ENCODE measurements at places on chromosomes 1 and 21.

GRCh38 chr1:23035823-23036452 lies 16.7 kb downstream of the KDM1A start:
- peaks cover 15% of the 10 kb centered on the region for H3K36me3 ChIP-seq
- H3K4me1 ChIP-seq = peaks cover 7% of the 10 kb centered on the region
- H3K4me3 ChIP-seq = no peak overlapping the region
- H3K27me3 ChIP-seq = no peaks in the 10 kb centered on the region

DNA sequence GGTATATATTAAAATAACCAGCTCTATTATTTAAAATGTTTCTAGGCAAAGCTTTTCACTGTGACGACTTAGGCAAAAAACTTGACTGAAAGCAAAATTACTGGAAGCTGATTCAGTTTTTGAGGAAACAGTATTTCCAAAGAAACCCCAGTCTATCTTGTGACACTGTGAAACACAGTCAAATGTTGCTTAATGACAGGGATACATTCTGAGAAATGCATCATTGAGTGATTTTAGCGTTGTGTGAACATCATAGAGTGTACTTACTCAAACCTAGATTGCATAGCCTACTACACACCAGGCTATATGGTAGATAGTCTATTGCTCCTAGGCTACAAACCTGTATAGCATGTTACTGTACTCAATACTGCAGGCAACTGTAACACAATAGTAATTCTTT lies 116.9 kb upstream of the KCNK1 start:
- no peak for DNase-seq
- H3K27me3 ChIP-seq = no peaks in the 10 kb centered on the region
- no peaks in the 10 kb centered on the region for H3K4me1 ChIP-seq
- no peak overlapping the region for H3K27ac ChIP-seq

DNA sequence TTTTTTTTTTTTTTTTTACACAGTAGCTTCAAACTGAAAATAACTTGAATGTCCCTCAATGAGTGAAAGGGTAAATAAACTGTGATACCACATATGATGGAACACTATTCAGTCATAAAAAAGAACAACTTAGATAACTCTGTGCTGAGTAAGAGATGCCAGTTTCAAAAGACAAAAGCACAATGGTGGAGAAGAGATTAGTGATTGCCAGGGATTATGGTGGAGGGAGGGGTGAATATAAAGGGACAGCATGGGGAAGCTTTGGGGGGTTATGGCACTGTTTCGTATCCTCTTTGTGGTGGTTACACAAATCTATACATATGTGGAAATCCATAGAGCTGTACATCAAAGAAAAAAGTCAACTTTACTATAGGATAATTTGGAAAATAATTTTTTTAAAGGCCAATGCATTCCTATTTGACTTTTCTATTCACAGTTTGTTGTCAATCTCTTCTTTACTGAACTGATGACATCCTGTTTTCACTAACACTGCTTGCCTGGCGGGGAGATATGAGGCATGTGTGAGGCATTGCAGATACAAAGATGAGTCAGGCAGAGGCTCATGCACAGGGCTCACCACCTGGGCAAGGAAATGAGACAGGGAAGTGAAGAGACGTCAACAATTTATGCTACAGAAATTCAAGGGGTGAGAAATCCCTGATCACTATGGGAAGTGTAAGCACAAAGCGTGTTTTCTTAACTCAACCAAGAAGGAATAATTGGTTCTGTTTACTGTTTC lies 302.7 kb downstream of the DUSP10 start:
- H3K27me3 ChIP-seq = no peaks in the 10 kb centered on the region
- H3K36me3 ChIP-seq = no peaks in the 10 kb centered on the region
- no peaks in the 10 kb centered on the region for H3K4me1 ChIP-seq
- no peak for DNase-seq

- H3K4me1 ChIP-seq = peaks cover 4% of the 10 kb centered on the region
- DNase-seq = no peak
- H3K27me3 ChIP-seq = no peaks in the 10 kb centered on the region
- no peaks in the 10 kb centered on the region for H3K36me3 ChIP-seq
Observed at GRCh38 chr1:171600862-171601261, 21.2 kb upstream of the MYOCOS start.

DNA sequence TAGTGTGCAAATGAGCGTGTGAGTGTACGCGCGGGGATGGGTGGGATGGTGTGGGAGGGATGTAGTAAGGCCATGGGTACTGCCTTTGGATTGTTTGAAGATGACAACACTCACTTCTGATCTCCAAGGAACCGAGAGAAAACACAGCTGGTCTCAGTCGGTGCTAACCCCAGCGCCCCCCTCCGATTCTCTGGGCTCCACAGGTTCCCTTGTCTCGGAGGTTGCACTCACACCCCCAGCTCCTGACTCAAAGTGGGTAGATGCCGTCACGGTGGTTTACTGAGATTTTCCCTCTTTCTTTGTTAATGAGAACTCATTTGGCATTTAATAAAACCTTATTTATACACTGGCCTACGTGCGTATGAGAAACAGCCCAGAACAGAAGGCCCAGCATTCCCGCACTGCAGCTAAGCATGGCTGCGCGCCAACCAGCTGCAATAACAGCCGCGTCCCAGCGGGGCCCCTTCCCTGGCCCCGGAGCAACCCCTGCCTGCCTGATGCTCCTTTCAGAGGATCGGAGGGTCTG lies 25.8 kb downstream of the ABCA4 start:
- H3K27ac ChIP-seq = no peak overlapping the region
- H3K4me3 ChIP-seq = no peak overlapping the region
- H3K36me3 ChIP-seq = no peaks in the 10 kb centered on the region
- no peaks in the 10 kb centered on the region for H3K27me3 ChIP-seq
- no peak for DNase-seq
- peaks cover 18% of the 10 kb centered on the region for H3K4me1 ChIP-seq

GRCh38 chr1:178060789-178061556 lies 32.9 kb upstream of the RASAL2 start:
- peak; percentile 59 for DNase-seq
- H3K4me3 ChIP-seq = peak overlapping the region; percentile 64
- H3K27me3 ChIP-seq = 0 out of 2 replicates have a peak, but pooled peaks cover 2% of the 10 kb centered on the region
- H3K27ac ChIP-seq = peak overlapping the region; percentile 68
- H3K36me3 ChIP-seq = no peaks in the 10 kb centered on the region
- H3K4me1 ChIP-seq = peaks cover 16% of the 10 kb centered on the region

- H3K36me3 ChIP-seq = no peaks in the 10 kb centered on the region
- no peaks in the 10 kb centered on the region for H3K27me3 ChIP-seq
- H3K4me1 ChIP-seq = no peaks in the 10 kb centered on the region
- no peak overlapping the region for H3K4me3 ChIP-seq
- no peak for DNase-seq
Observed at GRCh38 chr1:158564608-158565007, 5.8 kb downstream of the OR6P1 start.

DNA sequence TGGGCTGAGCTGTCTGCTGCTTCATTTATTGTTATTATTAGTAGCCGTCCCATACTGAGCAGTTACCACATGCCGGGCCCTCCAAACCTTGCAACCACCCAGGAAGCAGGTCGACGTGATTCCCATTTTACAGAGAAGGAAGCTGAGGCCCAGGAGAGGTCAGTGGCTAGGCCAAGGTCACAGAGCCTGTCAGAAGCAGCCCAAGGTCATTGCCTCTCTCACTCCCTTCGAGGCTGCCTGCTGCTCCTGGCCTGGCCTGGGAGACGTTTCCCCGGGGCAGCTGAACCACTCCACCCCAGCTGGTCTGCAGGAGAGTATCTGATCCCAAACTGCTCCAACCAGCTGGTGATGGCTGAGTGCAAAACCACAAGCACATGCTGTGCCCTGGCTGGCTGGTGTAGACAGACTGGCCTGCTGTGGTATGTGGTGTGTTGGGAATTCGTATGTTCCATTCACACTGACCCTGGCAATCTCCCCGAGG lies 6.5 kb downstream of the PADI4 start:
- peaks cover 4% of the 10 kb centered on the region for H3K4me1 ChIP-seq
- no peaks in the 10 kb centered on the region for H3K36me3 ChIP-seq
- H3K4me3 ChIP-seq = no peak overlapping the region
- no peak overlapping the region for H3K27ac ChIP-seq
- DNase-seq = no peak

DNA sequence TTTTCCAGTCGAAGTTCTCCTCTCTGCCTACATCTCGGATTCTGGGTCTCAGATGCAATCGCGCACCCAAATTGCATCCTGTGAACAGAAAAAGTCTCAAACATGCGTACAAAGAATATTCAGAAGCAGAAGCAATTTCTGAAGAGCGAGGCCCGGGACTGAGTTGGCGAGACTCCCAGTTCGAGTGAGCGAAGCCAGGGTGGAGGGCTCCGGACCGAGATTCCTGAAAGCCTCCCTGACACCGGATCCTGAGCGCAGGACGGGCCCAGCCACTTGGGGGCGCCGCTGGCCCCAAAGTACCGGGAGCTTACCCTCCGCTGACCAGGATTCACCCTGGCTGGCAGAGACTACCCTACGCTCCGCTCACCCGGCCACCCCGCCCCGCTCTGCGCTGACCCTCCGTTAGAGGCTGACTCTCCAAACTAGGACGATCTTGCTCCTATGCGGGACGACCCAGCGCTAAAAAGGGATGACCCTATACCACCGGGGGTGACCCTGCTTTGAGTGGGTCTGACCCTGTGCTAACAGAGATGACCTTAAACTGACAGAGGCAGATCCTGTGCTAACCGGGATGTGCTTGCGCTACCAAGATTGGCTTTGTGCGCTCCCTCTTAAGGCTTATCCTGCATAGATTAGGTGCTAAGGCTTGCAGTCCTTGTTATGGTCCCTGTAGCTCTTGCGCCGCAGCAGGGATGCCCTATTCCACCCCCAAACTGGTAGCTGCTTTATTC lies 12.1 kb downstream of the FOXD2 start:
- no peak overlapping the region for H3K27ac ChIP-seq
- H3K36me3 ChIP-seq = no peaks in the 10 kb centered on the region
- H3K4me3 ChIP-seq = no peak overlapping the region
- H3K27me3 ChIP-seq = peaks cover 64% of the 10 kb centered on the region
- peak; percentile 84 for DNase-seq
- peaks cover 6% of the 10 kb centered on the region for H3K4me1 ChIP-seq

DNA sequence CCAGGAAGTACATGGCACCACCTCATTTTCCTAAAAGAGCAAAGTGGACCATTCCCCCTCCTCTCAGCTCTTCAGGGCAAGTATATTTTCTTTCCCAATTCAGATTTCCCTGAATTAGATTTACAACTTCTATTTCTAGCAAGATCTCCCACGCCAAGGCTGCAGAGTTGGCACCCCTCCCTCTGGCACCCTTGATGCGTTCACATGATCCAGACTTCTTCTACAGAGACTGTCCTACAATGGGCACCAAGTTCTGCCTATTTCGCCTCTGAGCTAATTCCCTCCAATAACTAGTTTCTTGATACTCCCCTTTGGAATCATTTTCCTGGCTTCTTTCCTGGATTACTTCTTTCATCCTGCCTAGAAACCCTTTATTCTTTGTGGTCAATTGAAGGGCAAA lies 122.0 kb downstream of the CDC7 start:
- H3K36me3 ChIP-seq = peaks cover 4% of the 10 kb centered on the region
- no peaks in the 10 kb centered on the region for H3K4me1 ChIP-seq
- DNase-seq = no peak
- no peak overlapping the region for H3K27ac ChIP-seq

- no peak overlapping the region for H3K27ac ChIP-seq
- no peak for DNase-seq
- no peaks in the 10 kb centered on the region for H3K27me3 ChIP-seq
- no peak overlapping the region for H3K4me3 ChIP-seq
- H3K4me1 ChIP-seq = no peaks in the 10 kb centered on the region
- no peaks in the 10 kb centered on the region for H3K36me3 ChIP-seq
Observed at GRCh38 chr1:55412060-55412459, 196.9 kb upstream of the USP24 start.

GRCh38 chr1:46595127-46595526 lies 8.9 kb downstream of the MKNK1 start:
- H3K27ac ChIP-seq = no peak overlapping the region
- H3K27me3 ChIP-seq = no peaks in the 10 kb centered on the region
- H3K4me3 ChIP-seq = no peak overlapping the region
- no peaks in the 10 kb centered on the region for H3K36me3 ChIP-seq
- no peaks in the 10 kb centered on the region for H3K4me1 ChIP-seq

GRCh38 chr1:3417934-3418333 lies 36.5 kb upstream of the ARHGEF16 start:
- H3K4me3 ChIP-seq = no peak overlapping the region
- H3K36me3 ChIP-seq = peaks cover 9% of the 10 kb centered on the region
- H3K27ac ChIP-seq = no peak overlapping the region

DNA sequence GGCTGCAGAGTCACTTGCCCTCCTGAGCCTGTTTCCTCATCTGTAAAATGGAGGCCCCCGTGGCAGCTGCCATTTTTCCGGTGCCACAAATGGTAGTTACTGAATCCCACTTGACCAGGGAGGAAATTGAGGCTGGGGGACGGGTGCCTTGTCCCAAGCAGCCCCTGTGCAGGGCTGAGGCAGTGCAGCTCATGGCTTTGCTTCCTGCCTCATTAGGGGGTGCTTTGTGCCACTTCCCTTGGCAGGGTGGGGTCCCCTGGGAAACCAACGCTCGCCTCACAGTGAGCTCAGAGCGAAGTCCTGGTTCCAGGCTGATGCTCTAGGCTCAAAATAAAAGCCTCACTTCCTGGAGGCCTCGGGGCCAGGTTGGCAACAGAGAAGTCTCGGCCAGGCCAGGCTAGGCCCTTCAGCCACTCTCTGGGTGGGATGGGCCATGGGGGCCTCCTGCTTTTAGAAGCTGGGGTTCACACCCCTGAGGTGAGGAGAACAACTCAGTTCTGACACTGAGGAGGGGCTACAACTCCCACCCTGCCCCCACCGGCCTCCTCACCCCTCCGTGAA lies 6.8 kb downstream of the LAPTM5 start:
- no peak overlapping the region for H3K4me3 ChIP-seq
- DNase-seq = no peak
- H3K27ac ChIP-seq = no peak overlapping the region
- no peaks in the 10 kb centered on the region for H3K36me3 ChIP-seq

GRCh38 chr1:36851087-36851486 lies 183.2 kb downstream of the GRIK3 start:
- H3K4me3 ChIP-seq = no peak overlapping the region
- no peak overlapping the region for H3K27ac ChIP-seq
- no peak for DNase-seq
- no peaks in the 10 kb centered on the region for H3K36me3 ChIP-seq
- H3K27me3 ChIP-seq = no peaks in the 10 kb centered on the region
- H3K4me1 ChIP-seq = peaks cover 8% of the 10 kb centered on the region

GRCh38 chr1:246631426-246631825 lies 65.2 kb downstream of the CNST start:
- no peak overlapping the region for H3K4me3 ChIP-seq
- H3K27me3 ChIP-seq = no peaks in the 10 kb centered on the region
- DNase-seq = no peak
- no peaks in the 10 kb centered on the region for H3K4me1 ChIP-seq

GRCh38 chr1:55167224-55167871 lies 47.8 kb downstream of the USP24 start:
- H3K4me1 ChIP-seq = peaks cover 4% of the 10 kb centered on the region
- no peak overlapping the region for H3K27ac ChIP-seq
- peaks cover 29% of the 10 kb centered on the region for H3K36me3 ChIP-seq
- no peaks in the 10 kb centered on the region for H3K27me3 ChIP-seq
- H3K4me3 ChIP-seq = no peak overlapping the region

DNA sequence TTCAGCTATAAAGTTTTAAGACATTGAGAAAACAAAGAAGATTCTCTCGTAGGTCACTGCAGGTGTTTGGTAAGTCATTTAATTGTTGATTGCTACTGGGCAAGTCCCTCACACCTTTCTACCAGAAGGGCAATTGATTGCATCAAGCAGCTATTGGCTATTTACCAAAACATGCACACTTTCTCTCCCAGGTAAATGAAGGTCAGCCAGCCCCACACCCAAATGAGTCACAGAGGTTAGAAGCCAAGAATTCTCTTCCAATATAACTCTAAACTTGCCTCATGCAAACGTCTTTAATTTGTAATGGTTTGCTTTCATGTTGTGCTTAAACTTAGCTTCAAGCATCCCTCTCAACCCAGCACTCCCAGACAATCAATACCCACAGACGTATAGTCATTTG lies 475.3 kb upstream of the ADGRL2 start:
- DNase-seq = no peak
- H3K27ac ChIP-seq = no peak overlapping the region
- H3K4me3 ChIP-seq = no peak overlapping the region
- no peaks in the 10 kb centered on the region for H3K27me3 ChIP-seq
